Natural killer cell (primary cell): ENCODE measurements at places on chromosomes 11 and 22. TPM values are rescaled to one million over a fixed set of nuclear protein-coding genes. Genes with fewer than 3 reads are reported as not detected.

DNA sequence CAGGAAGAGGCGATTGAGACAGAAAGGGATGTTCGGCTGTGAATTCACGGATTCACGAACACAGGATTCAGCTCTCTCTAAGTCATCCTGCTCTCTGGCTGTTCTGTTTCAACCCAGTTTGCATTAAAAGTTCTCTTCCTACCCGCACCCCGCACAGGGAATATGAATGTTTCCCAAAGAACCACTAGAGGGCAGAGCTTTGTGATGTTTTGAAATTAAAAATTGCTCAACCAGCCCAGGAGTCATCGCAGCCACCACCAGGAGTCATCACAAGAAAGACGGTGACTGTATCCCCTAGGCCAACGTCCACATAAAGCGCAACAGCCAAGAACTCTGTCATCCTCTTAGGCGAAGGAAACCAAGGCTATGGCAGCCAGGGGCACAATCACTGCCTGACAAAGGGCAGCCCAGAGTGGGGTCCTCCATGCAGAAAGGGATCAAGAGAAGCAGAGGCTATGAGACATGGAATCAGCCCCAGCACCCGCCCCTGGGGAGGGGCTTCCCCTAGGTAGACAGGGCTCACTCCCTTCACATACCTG is 122.4 kb downstream of the WT1 start:
- H3K4me1 ChIP-seq = peaks cover 3% of the 10 kb centered on the region
- no peaks in the 10 kb centered on the region for H3K27me3 ChIP-seq
- H3K4me3 ChIP-seq = no peak overlapping the region
- no peak overlapping the region for H3K27ac ChIP-seq

DNA sequence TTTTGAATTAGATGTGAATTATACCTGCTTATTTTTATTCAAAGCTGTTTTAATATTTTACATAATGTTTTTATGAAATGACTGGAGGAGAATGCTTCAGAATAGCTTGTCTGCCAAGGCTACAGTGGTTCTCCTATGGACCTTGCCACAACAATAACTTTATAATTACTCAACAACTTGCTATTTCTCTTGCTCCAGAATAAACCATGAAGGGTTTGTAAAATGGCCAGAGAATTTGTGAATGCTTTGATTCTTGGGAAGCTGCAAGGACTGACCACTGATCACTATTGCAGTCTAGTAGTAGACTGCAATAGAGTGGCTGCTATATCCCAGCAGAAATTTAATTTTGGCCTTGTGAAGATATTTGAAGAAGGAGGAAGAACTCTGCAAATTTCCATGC is 199.7 kb downstream of the FAT3 start:
- DNase-seq = no peak
- H3K27me3 ChIP-seq = no peaks in the 10 kb centered on the region
- H3K4me3 ChIP-seq = no peak overlapping the region
- no peaks in the 10 kb centered on the region for H3K4me1 ChIP-seq
- no peaks in the 10 kb centered on the region for H3K36me3 ChIP-seq

DNA sequence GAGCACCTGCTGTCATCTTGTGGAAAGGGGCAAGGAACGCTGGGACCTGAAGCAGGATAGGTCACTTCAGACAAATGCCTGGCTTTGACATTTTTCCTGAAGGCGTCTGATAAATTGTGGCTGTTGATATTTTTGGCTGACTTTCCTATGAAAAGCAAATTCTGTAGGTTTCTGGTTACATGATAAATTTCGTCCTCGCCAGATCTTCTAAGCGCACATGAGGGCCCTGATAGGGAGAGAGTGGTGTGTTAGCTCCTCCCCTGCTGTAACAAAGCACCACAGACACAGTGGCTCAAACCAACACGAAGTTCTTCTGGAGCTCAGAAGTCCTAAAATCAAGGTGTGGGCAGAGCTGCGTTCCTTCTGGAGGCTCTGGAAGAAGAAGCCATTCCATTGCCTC is 19.6 kb downstream of the APOL4 start:
- no peak overlapping the region for H3K4me3 ChIP-seq
- no peak overlapping the region for H3K27ac ChIP-seq
- peaks cover 6% of the 10 kb centered on the region for H3K4me1 ChIP-seq
- no peaks in the 10 kb centered on the region for H3K36me3 ChIP-seq
- H3K27me3 ChIP-seq = no peaks in the 10 kb centered on the region

DNA sequence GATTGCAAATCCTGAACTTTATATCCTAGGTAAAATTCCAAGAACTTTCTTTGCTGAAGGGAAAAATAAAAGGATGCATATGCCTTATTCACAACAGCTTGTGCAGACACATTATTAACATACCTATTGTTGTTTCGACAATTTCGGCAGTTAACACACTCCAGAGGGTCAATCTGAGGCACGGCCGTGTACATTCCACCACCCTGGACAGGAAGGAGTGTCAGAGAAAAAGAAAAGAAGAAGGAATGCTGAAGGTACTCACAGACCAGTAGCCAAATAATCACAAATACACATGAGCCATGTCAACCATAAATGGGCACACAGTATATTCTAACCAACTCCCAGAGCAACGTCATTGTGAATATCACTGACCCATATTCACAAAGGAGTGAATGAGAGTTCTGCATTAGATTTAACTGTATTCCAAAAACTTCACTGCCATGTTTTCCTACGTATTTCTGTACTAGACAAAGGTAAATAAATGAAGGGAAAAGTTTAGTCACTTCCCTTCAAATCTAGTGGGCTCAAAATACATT is 32.4 kb downstream of the VSIG10L2 start:
- no peak overlapping the region for H3K27ac ChIP-seq
- no peak overlapping the region for H3K4me3 ChIP-seq
- no peaks in the 10 kb centered on the region for H3K36me3 ChIP-seq
- DNase-seq = no peak
- H3K4me1 ChIP-seq = no peaks in the 10 kb centered on the region

The FXYD2 gene
- total RNA-seq = not detected

The GAL3ST1 gene
- not detected for total RNA-seq
